Activated T-helper 9 cell treated with anti-CD3 and anti-CD28 coated beads, Interleukin-2, amount 50 U/mL, for 16 hours (primary cell): ENCODE measurements at places on chromosomes 3 and 15.
A peak's percentile ranks its signal among the peaks of the same experiment; 100 is the strongest.

DNA sequence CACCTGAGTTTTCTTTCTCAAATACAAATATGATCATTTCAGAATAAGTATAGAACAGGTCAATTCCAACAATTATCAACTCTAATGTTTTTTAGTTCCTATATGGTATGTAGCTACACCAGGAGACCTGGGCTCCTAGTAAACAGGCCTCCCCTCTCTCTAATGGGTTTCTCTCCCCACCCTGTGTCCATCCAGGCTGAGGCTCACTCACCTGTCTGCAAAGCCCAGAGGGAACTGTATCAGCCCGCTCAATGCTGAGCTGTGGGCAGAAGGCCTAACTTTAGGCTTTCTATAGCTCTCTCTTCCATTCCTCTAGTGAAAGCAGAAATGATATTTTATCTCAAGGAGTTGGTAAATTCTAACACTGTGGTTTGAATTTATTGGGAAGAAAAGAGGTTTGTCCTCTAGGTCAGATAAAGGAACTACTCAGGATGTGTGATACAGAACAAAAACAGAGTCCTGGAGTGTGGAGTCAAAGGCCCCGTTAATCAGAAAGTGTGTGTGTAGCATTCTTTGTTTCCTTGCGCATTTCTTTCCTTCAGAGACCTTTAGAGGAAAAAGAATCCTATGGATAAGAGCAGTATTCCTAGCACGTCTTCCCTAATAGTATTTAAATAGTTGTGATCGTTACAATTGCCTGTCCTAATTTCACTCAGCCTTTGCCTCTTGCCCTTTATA, 408.9 kb downstream of the PYDC2 start:
- no peak for DNase-seq

- DNase-seq: no peak
These were observed 257.4 kb downstream of the PLOD2 start for GRCh38 chr3:145903472-145904013.

- DNase-seq: no peak
These were observed 13.7 kb upstream of the ULK4 start for GRCh38 chr3:41975416-41976103.

DNA sequence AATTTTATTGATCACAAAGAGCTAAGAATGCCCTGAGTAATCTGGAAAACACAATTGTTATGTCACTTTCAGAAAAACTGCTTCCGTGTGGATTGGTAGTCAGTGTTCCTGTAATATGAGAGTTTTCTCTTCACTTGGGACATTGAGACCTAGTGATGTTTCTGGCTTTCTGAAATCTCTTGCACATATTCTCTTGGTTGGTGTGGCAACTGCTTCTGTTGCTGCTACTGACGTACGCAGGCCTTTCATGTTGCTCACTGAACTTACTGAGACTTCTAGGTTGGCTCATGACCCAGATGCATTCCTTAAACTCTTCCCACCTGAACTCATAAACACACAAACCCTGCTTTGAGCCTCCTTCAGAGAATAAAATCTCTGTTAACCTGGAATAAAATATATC, 175.0 kb upstream of the PFN2 start:
- no peak for DNase-seq

DNA sequence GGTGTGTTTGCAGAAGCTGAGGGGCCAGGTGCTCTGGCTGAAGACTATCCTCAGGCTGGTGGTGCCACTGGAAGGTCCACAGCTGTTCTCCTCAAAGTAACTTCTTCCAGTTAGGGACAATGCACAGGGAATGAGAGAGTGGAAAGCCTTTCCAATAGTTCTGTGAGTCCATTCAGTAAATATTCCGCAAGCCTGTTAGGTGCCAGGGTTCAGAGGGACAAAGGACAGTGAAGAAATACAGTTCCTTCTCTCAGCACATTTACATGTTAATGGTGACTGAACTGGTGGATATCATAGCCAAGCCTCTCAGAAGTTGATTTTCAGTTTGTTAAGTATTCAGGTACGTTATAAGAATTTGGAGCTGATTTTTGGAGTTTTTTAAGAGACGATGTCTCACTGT, 122.5 kb downstream of the C3orf70 start:
- no peak for DNase-seq

- DNase-seq: no peak
These were observed 8.7 kb upstream of the PLCL2 start for GRCh38 chr3:16875876-16876550.

DNA sequence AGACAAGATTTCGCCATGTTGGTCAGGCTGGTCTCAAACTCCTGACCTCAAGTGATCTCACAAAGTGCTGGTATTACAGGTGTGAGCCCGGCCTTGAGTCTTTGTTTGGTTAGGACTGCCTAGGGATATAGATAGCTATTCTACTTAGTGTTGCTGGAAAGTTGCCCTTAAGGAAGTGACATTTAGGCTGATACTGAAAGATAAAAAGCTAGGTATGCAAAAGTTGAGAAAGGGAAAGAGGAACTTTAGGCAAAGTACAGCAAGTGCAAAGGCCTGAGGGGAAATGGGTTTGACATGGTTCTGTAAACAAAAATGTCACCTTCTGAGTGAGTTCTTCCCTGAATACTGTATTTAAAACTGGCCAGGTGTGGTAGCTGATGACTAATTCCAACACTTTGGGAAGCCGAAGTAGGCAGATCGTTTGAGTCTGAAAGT, 111.5 kb downstream of the ZNF609 start:
- DNase-seq: no peak

GRCh38 chr15:41777421-41777973, 3.2 kb downstream of the MAPKBP1 start:
- DNase-seq: no peak

DNA sequence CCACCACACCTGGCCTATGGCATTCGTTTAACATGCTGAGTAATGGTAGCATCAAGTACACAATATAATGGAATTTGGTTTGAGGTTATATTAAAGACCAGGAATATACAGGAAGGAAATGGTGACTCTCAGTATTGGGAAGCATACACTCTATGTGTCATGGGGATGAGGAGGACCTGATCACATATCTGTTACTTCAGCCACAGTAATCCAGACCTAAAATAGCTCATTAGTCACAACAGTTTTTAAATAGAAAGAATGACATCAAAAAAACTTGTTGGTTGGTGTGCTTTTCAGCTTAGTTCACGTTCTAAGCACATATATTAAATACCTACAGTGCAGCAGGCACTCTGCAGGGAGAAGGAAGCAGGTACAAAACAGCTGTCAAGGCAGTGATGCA, 52.5 kb upstream of the ATP2C1 start:
- DNase-seq: no peak

DNA sequence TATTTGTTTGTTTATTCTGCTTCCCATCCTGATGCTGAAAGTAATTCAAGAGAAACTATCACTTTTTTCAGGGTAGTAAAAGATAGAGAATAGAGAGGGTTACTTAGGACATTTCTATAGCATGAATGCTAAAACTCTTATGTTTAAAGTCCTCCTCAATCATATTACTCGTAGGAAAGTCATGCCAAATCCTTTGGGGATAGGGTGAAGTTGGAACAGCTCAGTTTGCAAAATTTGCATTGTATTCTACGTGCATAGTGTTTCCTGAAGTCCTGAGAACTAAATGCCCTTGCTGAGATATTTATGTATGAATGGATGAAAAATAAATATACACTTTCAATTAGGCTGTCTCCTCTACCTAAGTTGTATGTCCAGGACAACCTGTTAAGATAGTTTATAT, 14.6 kb downstream of the PLSCR5 start:
- DNase-seq: no peak

DNA sequence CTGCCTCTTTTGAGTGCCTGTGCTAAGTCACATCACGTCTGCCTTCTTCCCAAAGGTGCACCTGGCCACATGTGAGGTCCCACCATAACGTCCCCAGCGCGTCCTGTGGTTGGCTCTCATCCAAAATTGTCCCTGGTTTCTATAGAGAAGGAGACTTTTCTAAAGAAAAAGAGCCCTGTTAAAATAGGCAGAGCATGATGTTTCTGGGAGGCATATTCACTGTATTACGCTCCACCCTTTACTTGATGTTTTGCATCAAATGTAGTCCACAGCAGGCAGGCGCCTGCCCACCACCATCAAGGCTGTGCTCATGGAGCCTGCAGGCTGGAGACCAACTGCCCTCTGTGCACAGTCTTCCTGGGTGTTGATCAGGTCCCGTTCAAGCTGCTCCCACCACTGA, 36.3 kb downstream of the WHAMM start:
- no peak for DNase-seq

DNA sequence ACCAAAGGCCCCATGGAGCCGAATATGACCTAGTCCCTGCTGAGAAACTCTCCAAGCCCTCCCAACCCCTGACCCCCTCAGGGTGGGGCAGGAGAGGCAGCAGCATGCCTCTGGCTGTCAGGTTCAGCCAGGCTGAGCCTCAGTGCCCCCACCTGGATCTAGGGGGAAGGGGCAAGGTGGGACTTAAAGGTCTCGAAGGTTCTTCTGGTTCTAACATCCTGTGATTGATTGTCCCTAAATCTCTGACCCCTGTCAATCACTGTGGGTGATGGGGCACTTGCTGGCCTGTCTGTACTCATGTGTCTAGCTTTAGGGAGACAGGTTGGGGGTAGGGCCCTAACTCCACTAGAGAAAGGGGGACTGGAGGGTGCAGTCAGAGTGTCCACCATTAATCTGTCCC, 13.8 kb downstream of the NBEAL2 start:
- DNase-seq: no peak

- DNase-seq: no peak
These were observed 12.4 kb downstream of the RETNLB start for GRCh38 chr3:108744762-108745161.

DNA sequence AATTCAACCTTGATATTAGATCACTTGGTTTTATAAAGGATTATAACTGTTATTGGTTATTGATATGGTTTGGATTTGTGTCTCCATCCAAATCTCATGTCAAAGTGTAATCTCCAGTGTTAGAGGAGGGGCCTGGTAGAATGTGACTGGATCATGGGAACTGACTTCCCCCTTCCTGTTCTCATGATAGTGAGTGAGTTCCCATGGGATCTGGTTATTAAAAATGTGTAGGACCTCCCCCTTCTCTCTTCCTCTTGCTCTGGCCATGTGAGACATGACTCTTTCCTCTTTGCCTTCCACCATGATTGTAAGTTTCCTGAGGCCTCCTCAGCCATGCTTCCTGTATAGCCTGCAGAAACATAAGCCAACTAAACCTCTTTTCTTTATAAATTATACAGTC, 136.0 kb upstream of the UBE2E2 start:
- no peak for DNase-seq

GRCh38 chr15:95558916-95559315, 771.6 kb upstream of the NR2F2 start:
- no peak for DNase-seq

- DNase-seq: no peak
These were observed 128.4 kb downstream of the NECTIN3 start for GRCh38 chr3:111200027-111200426.

GRCh38 chr15:55652359-55652758, 64.2 kb upstream of the PYGO1 start:
- no peak for DNase-seq

DNA sequence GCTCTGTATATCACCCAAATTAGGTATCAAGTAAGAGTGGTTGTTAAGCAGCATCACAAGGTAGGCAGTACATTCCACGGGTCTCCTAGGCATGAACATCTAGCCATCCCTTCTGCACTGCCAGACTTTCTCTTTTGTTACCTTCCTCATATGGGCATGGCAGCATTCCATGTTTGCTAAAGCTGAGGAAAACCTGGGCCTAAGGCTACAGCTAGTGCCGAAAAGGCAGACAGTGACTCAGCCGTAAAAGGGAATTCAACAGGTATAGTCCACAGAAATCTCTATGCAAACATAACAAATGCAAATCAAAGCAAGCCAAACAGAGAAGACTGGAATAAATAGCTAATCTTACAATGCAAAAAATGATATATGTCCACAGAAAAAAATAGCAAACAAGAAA, 645.4 kb downstream of the ZBBX start:
- no peak for DNase-seq

DNA sequence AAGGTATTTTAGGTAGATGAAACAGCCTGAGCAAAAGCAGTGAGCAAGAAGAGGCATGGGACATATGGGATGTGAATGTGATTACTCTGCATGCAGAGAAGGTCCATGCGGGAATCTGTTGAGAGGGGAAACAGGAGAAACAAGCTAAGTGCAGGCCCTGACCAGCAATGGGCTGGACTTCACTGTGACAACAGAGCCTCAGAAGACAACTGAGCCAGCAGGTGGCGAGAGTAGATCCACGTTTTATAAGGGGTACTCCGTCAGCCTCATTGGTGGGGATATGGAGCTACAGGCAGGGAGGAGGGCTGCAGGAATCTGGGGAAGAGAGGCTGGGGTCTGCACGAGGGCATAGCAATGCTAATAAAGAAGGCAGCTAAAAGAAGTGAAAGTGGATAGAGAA, 405.9 kb upstream of the LMCD1 start:
- no peak for DNase-seq

- no peak for DNase-seq
These were observed 104.0 kb downstream of the KLHL25 start for GRCh38 chr15:85690561-85691231.

- no peak for DNase-seq
These were observed 197.3 kb upstream of the LINGO1 start for GRCh38 chr15:77830051-77830468.

DNA sequence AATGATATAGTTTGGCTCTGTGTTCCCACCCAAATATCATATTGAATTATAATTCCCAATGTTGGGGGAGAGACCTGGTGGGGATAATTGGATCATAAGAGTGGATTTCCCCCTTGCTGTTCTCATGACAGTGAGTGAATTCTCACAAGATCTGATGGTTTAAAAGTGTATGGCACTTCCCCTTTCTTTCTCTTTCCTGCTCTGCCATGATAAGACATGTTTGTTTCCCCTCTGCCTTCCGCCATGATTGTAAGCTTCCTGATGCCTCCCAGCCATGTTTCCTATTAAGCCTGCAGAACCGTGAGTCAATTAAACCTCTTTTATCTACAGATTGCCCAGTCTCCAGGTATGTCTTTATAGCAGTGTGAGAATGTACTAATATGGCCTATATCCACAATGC, 126.7 kb upstream of the GMNC start:
- DNase-seq: no peak

GRCh38 chr3:196712514-196713413, 587 bp downstream of the PIGX start:
- peak; percentile 63 for DNase-seq

- no peak for DNase-seq
These were observed 15.5 kb upstream of the ATP8B4 start for GRCh38 chr15:50134524-50135024.

GRCh38 chr3:78918361-78919020, 849.3 kb downstream of the ROBO1 start:
- DNase-seq: no peak

GRCh38 chr3:97822359-97822775, 556 bp downstream of the CRYBG3 start:
- DNase-seq: peak; percentile 5

DNA sequence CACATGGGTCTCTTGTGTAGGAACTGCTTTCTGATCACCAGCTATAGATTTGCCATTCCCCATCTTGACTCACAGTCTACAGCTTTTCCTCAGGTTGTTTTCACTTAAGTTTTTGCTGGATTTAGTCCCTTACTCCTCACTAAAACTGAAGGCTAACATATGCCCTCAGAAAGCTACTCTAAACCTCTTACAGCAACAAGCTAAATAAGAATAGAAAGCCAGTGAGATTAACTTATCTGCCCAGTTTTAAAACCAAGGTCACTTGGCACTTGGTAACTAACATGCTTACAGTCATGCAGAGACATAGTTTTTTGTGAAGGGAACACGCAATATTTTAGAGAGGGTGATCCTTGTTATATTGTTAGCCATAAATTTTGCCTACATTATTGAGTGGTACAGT, at the start of gene GUCA1C:
TSS of gene GUCA1C (minus strand) at position 180 of the 400 bp plus-strand sequence. CDS start at position 63, 117 bp downstream.
- DNase-seq: no peak
